ENCODE measurements at places on chromosomes 6 and 20.

GRCh38 chr6:168691774-168692173 lies 250.8 kb downstream of the SMOC2 start:
- DNase-seq: no peak

DNA sequence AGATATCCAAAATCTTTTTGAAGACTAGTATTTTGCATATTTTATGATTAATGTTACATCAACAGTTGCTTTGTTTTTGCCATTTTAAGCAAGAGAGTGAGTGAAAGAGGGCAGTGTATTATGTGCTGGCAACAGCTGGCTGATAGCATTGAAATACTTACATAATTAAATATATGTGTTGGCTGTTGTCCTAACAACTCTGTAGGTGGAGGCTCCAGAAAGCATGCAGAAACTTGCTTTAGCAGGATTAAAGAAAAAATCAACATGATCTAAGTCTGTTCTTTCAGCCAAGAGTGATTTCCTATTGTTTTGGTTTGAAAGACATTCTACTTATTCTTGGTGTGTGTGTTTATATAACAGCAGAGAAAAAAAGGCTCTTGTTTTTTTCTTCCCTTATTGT lies 127.5 kb downstream of the CDKAL1 start:
- DNase-seq: peak; percentile 15

DNA sequence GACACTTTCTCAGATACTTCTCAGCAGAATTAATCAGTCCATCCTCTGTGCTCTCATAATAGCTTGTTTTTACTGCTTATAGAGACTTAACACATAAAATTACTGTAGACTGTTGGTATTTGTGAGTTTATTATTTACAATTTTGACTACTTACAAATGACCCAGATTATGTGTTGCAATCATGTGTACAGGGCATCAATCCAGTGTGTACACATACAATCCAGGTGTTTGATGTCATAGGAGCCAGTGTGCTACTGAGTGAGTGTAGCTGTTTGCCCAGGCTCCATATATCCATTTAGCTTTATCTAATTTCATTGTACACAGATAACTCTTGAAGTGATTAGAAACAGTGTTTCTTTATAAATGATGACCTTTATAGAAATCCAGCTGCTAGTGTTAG lies 31.3 kb downstream of the TRMT11 start:
- DNase-seq: no peak

- DNase-seq: no peak
Measured at GRCh38 chr6:86943819-86944407, 6.6 kb downstream of the HTR1E start.

- no peak for DNase-seq
Measured at GRCh38 chr6:162683135-162683534, 44.4 kb downstream of the PRKN start.

DNA sequence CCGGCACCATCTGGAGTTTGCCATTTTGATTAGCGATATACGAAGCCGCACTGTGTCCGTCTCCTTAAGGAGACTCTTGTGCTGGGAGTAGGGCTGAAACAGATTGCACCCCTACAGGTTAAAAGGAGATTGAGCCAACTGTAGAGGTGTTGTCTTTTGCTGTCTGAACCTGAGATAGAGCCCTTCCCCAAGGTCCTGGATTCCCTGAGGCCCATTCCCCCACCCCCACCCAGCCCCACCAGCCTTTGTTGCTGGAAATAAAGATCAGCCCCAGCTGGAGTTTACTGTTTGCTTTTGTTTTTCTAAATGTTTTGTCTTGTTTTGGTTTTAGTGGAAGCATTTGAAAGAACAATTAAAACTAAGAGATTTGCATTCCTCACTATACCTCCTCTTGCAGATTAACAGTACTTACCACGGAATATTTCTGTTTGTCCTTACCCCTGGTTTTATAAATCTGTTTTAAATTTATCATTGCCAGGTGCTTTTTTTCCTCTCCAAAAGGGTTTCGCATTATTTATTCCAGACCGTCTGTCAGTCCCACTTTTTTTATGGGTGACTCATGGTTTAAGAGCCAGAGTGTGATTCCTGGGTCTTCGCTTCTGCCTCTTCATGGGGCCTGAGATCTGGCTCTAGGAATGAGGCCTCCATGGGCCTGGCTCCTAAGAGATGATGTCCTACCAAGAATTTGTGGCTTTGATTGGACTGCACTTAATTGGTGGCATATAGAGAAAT lies 169.2 kb downstream of the DTNBP1 start:
- peak; percentile 57 for DNase-seq

- no peak for DNase-seq
Measured at GRCh38 chr6:160871320-160871719, 120.2 kb upstream of the MAP3K4 start.

GRCh38 chr6:86961455-86962200 lies 24.3 kb downstream of the HTR1E start:
- no peak for DNase-seq

DNA sequence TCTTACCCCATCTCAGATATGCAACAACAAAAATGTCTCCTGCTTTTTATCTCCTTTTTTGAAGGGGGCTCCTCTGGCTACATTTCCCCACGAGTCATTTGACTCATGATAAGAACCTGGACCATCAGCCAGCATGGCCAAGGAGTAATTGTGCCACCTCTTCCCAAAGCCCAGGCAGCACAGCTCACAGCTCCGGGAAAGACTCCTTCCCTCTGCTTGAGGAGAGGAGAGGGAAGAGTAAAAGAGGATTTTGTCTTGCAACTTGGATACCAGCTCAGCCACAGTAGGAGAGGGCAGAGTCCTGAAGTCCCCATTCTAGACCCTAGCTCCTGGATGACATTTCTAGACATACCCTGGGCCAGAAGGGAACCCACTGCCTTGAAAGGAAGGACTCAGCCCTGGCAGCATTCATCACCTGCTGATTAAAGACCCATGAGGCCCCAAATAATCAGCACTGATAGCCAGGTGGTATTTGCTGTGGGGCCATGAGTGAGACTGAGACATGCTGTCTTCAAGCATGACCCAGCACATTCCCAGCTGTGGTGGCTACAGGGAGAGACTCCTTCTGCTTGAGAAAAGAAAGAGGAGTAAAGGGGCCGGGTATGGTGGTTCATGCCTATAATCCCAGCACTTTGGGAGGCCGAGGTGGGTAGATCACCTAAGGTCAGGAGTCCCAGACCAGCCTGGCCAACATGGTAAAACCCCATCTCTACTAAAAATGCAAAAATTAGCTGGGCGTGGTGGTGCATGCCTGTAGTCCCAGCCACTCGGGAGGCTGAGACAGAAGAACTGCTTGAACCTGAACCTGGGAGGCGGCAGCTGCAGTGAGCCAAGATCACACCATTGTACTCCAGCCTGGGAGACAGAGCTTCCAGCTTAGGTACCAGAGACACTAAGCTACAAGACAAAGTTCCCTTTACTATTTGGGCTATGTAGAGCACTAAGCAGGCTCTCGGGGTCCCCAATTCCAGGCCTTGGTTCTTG lies 28.1 kb downstream of the NCOA6 start:
- DNase-seq: no peak

- no peak for DNase-seq
Measured at GRCh38 chr6:11802886-11803590, 24.4 kb upstream of the ADTRP start.

DNA sequence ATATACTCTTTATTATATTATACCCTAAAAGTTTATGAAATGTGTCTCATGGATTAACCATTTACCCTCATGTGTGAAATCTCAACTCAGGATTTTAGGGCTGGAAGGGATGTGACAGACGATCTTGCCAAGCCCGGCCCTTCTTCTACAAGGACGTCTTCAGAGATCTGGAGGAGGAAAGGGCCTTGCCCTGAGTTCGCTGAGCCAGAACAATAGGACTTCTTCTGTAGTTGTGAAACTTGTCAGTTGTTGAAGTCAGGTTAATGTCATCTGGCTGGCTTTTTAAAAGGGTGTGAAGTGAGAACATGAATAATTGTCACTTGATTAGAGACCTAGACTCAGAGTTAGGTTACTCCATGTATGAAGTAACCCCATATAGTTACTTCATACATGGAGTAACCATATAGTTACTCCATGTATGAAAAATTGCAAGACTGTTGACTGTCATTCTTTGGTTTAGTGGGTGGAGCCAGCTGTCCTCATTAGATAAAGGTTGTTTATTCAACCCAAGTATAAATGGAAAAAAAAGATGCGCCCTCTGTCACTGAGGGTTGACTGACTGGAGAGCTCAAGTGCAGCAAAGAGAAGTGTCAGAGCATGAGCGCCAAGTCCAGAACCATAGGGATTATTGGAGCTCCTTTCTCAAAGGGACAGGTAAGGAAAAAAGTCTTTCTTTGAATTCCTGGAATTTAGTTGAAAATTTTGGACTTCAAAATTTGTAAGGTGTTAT lies at the start of gene ARG1:
TSS of gene ARG1 (plus strand) at position 541 of the 730 bp plus-strand sequence. CDS start at position 598, 57 bp downstream.
- no peak for DNase-seq

- DNase-seq: peak; percentile 70
Measured at GRCh38 chr6:129575378-129576118, 134.4 kb downstream of the ARHGAP18 start.

- no peak for DNase-seq
Measured at GRCh38 chr6:157533048-157533871, 152.3 kb downstream of the ZDHHC14 start.

DNA sequence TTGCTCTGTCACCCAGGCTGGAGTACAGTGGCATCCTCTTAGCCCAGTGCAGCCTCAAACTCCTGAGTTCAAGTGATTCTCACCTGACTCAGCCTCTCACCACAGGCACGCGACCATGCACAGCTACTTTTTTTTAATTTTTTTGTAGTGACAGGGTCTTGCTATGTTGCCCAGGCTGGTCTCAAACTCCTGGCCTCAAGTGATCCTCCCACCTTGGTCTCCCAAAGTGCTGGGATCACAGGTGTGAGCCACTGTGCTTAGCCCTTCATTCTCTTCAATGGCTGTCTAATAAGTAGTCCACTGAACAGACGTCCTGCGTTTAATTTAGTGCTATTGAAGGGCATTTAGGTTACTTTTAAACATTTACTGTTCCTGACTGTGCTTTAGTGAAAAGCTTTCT lies 27.3 kb downstream of the KDM1B start:
- DNase-seq: no peak

DNA sequence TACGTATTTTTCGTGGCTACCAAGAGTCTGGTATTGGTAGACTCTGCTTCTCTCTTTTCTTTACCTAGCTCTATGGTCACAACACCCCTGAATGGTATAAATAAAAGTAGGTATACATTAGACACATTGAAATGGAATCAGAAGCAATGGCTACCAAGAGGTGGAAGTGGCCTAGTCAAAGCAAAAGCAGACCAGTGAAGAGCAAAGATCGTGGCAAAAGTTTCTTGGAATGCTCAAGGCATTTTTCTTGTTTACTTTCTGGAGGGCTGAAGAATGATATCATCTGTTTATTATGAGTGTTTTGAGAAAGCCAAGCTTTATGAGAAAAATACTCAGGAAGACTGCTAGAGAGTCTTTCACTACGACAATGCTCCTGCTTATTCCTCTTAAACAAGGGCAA lies 28.6 kb upstream of the MOCS1 start:
- peak; percentile 49 for DNase-seq

DNA sequence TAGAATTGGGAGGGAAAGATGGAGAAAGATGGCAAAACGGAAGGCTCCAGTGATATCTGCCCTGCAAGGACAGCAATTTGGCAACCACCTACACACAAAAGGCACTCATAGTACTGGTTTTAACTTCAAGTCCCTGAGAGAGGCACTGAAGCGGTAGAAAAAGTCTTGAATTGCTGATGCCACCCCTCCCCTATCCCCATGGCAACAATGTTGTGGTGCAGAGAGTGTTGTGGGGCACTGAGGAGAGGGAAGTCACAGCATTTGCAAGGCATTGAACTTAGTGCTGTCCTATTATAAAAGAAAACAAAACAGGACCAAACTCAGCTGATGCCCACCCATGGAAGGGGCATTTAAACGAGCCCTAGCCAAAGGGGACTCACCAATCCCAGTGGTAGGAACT lies 343.7 kb downstream of the HAO1 start:
- no peak for DNase-seq

- DNase-seq: no peak
Measured at GRCh38 chr6:36809941-36810803, 29.1 kb downstream of the CPNE5 start.

- no peak for DNase-seq
Measured at GRCh38 chr6:17485181-17485580, 91.8 kb downstream of the CAP2 start.

DNA sequence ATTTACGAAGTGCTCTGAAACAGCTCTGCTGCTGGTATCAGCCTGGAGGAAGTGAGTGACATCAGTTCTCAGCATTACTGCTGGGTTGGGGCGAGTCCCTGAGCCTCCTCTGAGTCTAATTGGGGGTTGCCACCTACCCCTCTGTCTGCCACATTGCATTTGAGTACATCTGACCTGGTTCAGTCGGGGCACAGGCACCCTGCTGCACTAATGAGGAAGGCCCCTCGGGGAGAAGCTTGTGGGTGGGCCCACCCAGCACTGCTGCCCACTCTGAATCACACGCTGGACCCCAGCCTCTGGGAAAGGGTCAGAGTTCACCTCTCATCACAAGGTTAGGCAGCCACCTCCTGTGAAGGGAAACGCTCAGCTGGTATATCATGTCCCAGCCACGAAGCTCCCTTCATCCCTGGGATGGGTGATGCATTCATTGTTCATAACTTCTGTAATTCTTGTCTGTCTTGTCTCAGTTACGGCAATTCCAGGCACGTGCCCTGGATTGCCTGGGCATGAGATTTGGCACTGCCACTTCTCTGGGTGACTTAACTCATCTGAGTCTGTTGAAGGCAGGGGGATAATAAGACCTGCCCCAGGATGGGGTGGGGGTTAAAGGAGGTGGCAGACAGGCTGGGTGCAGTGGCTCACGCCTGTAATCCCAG lies 13.3 kb downstream of the DNMT3B start:
- no peak for DNase-seq

DNA sequence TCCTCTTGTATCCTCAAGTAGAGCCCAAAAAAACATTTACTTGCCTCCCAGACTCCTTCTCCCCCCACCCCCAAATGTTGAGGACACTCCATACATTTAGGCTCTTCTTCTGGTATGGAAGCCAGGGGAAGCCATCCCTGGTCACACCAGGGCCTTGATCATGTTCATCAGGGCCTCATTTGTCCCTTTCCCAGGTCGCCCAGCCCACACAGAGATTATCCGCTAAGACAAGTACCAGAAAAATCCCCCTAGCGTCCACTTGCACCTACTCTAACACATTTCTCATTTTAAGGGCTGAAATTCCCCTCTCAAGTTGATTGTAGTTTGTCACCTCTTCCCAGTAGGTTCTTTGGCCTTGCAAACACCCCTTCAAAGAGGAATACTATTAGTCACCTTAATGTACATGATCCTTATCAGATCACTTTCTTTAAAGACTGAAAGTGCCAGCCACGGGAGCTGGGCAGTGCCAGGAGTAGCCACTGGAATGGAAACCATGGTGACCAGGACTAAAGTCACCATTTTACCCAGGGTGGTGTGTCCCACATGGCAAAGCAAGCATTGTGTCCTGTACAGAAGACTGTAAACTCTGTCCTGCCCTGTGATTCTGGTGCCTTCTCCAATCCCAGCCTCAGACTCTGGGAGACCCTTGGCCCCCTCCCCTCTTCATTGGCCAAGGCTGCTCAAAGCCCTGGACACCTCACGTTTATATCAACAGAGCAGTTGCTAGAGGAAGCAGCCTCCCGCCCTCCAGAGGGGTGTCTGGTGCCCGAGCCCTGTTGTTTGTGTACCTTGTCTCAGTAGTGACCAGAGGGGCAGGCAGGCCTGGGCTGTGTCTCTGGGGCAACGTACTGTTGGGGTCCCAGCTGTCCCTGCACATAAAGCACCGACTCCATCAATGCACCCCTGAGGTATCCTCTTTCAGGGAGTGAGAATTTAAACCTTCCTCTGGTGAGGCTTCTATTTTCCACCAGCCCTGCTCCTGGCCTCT lies 5.0 kb upstream of the APOBEC2 start:
- no peak for DNase-seq

GRCh38 chr6:116424001-116424400 lies 37.2 kb upstream of the CALHM6 start:
- peak; percentile 44 for DNase-seq

All from fibroblast of skin of scalp (primary cell).